ENCODE measurements at places on chromosomes 4 and X. TPM values are rescaled to one million over a fixed set of nuclear protein-coding genes. Genes with fewer than 3 reads are reported as not detected.
A peak's percentile ranks its signal among the peaks of the same experiment; 100 is the strongest.

The HS3ST1 gene
- 0.47 TPM for total RNA-seq

The IL3RA gene
- total RNA-seq, result 0.17 TPM

The AMER1 gene
- 4.6 TPM for total RNA-seq

DNA sequence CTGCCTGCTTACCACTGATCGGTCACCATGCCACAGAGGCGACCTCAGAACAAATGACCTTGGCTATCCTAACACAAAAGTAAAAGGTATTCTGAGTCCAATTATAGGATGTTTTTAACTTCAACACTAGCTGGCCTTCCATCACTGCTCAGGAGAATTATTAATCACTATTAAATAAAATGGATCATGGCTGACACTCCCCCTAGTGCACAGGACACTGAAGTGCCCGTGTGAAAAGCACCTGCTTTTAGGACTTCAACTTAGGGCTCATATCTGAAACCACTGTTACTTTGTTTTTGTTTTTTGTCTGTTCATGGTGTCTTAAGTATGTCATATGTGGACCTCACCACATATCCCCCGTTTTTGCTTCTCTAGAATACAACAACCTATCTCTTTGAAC, 33.9 kb downstream of the STX18 start:
- H3K4me3 ChIP-seq, result no peak overlapping the region
- H3K4me1 ChIP-seq, result peaks cover 6% of the 10 kb centered on the region
- H3K36me3 ChIP-seq, result peaks cover 6% of the 10 kb centered on the region
- H3K27me3 ChIP-seq, result no peaks in the 10 kb centered on the region
- DNase-seq, result no peak

GRCh38 chrX:51889851-51890250, 3.6 kb upstream of the MAGED1 start:
- DNase-seq, result no peak
- H3K4me1 ChIP-seq, result peaks cover 12% of the 10 kb centered on the region
- H3K27me3 ChIP-seq, result no peaks in the 10 kb centered on the region
- H3K4me3 ChIP-seq, result no peak overlapping the region
- no peak overlapping the region for H3K27ac ChIP-seq

DNA sequence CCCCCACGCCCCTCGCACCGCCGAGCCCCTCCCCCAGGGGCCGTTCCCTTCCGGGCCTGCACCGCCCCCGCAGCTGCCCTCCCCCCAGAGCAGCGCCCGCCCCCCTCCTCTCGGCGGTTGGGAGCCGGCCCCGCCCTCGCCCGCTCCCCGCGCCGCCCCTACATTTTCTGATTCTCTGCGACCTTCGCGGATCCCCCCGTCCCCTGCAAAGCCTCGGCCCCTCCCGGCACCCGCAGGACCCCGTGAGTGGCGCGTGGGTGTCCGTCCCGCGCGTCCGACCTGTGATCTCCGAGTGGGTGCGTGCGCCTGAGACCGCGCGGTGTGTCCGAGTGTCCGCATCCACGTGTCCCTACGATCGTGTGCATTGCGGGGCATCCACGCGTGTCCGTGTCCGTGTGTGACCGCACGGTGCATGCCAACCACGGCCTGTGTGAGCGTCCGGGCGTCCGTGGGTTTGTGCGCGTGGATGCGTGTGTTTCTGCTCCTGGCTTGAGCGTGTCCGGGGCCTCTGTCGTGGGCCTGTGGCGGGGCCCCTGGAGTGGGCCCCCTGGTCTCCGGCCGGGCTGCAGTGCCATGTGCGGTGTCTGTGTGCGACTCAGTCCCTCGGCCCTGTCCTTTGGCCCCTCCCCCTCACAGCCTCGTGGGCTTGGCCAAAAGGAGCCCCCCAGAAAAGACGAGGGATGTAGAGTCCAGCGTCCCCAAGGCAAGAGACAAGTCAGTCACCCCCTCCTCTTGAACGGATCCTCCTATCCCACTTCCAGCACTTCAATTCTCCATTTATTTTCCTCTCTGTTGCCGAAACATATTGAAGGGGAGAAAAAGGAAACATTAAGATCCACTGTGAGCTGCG, 8.8 kb upstream of the NKX1-1 start:
- H3K4me1 ChIP-seq, result no peaks in the 10 kb centered on the region
- no peak for DNase-seq
- no peak overlapping the region for H3K4me3 ChIP-seq
- no peak overlapping the region for H3K27ac ChIP-seq

DNA sequence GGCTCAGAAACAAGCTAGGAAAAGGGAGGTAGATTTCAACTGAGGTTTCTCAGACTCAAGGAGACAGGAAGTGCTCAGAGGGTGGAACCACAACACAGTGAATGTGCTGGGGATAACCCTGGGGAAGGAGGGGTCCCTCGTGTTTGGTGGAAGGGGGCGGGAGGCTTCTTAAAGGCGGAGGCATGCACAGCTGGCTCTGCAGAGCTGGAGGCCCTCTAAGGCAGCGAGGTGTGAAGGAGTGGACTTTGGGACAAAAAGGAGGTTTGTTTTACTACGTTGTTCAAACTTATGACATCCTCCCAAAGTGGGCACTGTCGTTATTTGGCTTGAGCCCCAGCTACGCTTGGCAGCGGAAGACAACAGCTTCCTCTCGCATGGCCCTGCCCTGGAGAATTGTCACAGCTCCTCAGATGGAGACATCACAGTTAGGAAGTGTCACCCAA, 21.7 kb upstream of the MTM1 start:
- no peaks in the 10 kb centered on the region for H3K27me3 ChIP-seq
- peak; percentile 46 for DNase-seq
- H3K36me3 ChIP-seq, result no peaks in the 10 kb centered on the region
- H3K4me3 ChIP-seq, result peak overlapping the region; percentile 73
